ENCODE measurements at places on chromosomes 3 and 15. TPM values are rescaled to one million over a fixed set of nuclear protein-coding genes. Genes with fewer than 3 reads are reported as not detected.

Gene CXCR6
- total RNA-seq: not detected

Gene GP9
- total RNA-seq: not detected

Gene AADACL2
- not detected for total RNA-seq

Gene CHAC1
- total RNA-seq: 30.0 TPM

Gene GRAMD2A
- total RNA-seq: not detected

Gene VPS13C
- 117 TPM for total RNA-seq

Gene DUOX1
- total RNA-seq: under 0.01 TPM

- no peak for DNase-seq
Measured at GRCh38 chr3:74036568-74036967, 411.8 kb upstream of the PDZRN3 start.

GRCh38 chr3:58586776-58587192 lies 9.6 kb upstream of the FAM107A start:
- no peak for DNase-seq

DNA sequence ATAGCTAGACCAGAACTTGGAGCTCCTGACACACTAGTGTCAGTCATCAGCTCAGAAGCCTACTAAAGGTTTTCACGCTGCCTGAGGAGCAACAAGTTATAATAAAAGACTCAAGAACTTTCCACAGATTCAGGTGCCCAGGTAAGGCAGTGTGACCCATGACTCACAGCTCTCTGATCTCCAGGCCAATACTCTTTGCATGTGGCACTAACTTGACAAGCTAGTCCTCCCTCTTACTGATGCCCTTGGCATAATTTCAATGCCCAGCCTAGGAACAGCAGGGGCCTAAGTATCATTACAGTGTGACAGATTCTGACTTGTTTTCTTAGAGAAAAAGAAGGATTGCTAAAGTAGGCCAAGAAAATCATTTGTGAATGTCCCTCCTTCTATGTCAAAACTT lies 38.4 kb downstream of the MEIS2 start:
- DNase-seq: no peak

DNA sequence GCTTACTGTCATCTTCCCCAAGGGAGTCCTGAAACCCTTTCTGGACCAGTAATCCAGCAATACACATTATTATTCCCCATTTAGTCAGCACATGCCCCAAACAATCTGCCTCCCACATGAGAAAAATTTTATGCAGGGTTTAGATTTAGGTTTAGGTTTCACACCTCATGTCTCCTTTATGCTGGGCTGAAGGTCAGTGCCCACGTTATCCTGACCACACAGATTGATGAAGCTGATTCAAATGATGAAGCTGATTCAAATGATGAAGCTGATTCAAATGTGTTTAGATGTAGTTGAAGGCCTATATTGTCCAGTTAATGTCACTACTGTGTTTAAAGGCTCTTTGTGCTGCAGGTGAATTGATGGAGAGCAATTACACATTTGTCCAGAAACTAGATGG lies 18.1 kb upstream of the ZBED2 start:
- no peak for DNase-seq

DNA sequence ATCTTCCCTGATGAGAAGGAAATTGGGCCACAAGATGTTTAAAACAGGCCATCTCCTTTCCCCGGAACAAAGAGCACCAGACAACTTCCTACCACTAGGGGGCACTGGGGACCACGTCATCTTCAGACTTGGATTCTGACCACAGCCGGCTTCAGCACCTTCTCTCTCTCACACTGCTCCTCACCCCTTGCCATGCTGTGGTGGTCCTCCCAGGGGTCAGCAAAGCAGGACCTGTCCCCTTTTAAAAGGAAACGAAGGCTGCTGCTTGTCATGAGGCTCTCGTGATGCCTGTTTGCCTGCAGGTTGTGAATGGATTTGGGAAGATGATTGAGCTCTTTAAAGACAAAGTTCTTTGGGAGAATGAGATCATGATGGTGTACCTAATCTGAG lies 16.2 kb downstream of the RFT1 start:
- DNase-seq: peak; percentile 91

DNA sequence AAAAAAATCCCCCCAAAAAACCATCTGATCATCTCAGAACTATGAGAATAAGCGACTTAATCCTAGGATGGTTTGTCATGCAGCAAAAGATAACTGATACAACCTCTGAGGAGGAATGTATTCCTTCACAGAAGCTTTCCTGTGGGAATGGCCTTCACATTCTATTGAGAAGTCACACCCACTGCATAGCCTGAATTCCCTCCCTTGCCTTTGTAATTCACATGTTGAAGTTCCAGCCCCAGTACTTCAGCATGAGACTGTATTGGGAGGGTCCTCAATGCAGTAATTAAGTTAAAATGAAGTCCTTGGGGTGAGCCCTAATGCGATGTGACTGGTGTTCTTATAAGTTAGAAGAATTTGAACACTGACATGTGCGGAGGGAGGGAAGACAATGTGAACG lies 395.2 kb downstream of the TUSC7 start:
- peak; percentile 6 for DNase-seq

GRCh38 chr15:77538027-77538451 lies 94.7 kb downstream of the LINGO1 start:
- no peak for DNase-seq

GRCh38 chr3:197855571-197855970 lies 64.5 kb downstream of the LRCH3 start:
- DNase-seq: no peak

DNA sequence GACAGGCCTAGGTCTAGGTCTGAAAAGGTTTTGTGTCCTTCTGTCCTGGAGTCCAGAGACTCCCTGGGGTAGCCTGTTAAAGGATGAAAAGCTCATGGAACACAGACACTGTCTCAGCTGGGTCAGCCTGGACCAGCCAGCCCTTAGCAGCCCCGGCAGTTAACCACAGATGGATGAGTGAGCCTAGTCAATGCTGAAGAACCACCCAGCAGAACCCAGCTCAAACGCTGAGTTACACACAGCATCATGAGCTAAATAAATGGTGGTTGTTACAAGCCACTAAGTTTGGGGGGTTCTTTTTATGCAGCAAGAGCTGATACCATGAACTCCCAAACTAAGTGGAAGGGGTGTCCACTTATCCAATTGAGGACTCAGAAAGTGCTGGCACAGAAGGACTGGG lies 472.8 kb upstream of the PROK2 start:
- no peak for DNase-seq

GRCh38 chr3:170089862-170090600 lies 52.2 kb downstream of the GPR160 start:
- DNase-seq: no peak

- DNase-seq: no peak
Measured at GRCh38 chr15:70385711-70386110, 288.0 kb upstream of the TLE3 start.

DNA sequence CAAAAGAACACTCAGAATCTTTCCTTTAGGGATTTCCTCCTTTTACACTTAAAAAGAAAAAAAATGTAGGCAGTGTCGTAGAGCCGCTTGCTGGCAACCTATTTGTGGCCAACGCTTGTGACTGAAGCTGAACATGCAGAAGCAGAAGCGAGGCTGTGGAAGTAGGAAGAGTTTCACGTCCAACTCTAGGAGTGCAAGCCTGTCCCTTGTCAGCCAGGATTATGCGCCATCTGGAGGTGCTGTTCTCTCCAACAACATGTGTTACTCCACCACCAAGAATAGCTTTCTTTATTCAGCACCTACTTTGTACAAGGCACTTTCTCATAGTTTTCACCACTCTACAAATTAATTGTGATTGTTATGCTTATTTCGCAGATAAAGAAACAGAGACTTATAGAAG lies 223.2 kb upstream of the LMCD1 start:
- DNase-seq: no peak

- no peak for DNase-seq
Measured at GRCh38 chr15:85582131-85583079, 202.0 kb downstream of the AKAP13 start.

- no peak for DNase-seq
Measured at GRCh38 chr3:187849016-187849654, 103.9 kb upstream of the BCL6 start.

GRCh38 chr3:194877291-194878119 lies 191.8 kb downstream of the FAM43A start:
- peak; percentile 53 for DNase-seq

- DNase-seq: no peak
Measured at GRCh38 chr15:94743668-94744067, 512.3 kb downstream of the MCTP2 start.

DNA sequence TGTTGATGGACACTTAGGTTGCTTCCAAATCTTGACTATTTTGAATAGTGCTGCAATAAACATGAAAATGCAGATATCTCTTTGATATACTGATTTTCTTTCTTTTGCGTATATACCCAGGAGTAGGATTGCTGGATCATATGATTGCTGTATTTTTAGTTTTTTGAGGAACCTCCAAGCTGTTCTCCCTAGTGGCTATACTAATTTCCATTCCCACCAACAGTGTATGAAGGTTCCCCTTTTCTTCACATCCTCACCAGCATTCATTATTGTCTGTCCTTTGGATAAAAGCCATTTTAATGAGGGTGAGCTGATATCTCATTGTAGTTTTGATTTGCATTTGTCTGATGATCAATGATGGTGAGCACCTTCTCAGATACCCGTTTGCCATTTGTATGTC lies 12.5 kb downstream of the PATL2 start:
- DNase-seq: no peak

DNA sequence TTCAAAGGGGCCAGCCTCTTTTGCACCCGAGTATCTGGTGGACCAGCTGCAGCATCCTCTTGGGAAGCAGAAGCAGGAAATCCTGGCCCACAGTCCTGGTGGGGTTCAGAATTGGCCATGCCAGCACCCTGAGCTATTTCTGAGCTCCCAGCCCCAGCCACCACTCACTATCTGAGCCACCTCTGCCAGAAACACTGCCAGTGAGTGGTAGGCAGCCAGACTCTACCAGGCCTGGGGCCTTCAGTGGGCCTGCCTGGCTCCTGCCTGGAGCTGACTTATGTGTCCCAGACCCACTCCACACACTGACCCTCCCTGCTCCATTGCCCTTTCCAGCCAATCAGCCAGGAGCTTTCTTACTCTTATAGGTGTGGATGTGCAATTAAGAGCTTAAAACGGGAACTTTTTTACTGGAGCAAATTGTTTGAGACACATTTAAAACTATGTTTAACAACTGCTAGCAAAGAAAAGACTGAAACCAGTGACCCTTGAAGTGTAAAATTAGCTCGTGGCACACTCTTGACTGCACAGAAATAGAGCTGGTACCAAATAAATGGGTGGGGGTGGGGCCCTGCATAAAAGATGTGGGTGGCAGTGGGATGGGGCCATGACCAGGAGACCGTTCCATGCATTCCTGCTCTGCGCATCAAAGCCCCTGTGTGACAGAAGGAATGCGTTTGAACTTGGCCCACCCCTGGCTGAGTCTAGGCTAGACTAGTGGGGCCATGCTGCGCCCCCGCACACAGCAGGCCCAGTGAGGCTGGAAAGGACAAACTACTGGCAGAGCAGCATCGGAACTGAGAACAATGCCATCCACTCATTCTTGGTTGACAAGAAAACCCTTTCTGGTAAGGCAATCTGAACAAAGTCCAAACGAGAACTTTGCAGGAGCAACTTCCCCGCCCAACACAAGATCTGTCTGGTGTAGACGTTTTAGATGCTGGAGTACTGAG lies 48.0 kb downstream of the CTNNB1 start:
- DNase-seq: no peak

DNA sequence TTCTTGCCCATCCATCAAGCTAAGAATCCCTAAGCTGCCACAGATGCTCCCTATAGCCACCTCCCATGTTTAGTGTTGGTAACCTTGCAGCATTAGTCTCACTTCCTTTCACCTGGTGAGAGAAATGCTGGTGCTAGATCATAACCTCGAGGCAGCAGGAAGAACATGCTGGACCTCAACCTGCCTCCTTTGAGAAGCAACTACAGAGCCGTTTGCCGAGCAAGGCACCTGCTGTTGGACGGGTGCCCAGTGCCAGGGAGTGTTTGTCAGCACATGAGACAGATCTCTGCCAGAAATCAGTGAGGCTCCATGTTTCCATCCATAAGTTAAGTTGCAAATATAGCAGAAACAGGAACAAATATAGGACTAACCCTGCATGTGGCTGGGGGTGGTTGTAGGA lies 955.7 kb downstream of the TUSC7 start:
- DNase-seq: no peak

DNA sequence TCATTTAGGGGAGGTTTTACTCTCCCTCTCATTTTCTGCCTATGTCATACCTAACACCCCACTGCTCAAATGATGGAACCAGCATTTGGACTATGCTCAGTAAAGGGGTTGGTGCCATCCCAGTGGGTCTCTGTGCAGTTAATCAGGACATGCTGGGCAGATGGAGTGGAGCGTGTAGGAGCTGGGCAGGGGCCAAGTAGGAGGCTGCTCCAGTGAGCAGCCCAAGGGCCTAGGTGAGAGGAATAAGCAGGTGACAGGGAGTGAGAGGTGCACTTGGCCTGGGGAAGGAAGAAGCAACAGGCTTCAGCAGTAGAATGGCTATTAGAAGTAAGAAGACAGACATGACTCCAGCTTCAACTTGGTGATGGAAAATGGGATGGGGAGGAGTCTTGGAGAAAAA lies 72.2 kb downstream of the EPHB1 start:
- no peak for DNase-seq

GRCh38 chr3:184338511-184338945 lies 1.1 kb downstream of the FAM131A start:
- DNase-seq: peak; percentile 96

DNA sequence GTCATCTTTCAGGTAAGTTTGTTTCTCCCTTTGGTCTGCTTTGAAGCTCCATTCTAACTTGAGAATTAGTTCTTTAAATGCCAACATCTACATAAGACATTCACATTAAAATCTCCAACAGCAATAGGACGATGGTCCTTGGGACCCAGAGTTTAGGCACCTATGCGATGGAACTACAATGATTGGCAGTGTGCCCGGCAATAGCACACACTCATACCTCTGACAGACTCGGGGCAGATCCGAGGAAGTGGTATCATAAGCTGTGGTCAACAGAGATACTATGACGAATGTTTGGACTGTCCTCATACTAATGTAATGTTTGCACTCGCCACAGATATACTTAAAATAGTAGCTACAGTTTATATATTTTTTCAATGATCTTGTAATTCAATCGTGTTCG lies 34.2 kb upstream of the NR2F2 start:
- peak; percentile 70 for DNase-seq

DNA sequence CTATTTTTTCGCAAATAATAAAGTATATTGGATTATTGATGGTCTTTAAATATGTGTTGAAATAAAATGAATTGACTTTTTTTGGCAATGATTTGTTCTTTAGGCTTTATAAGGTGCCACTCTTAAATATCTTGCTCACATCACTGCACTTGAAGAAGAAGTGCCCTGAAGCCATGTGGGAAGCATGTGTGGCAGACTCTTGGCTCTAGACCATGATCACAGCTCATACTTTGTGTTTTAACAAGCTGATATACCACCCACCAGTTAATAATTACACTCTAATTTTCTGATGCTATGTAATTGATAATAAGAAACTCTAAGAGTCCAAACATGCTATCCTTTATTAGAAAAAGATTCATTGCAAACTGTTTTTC lies 52.1 kb upstream of the TGFBR2 start:
- DNase-seq: peak; percentile 46

DNA sequence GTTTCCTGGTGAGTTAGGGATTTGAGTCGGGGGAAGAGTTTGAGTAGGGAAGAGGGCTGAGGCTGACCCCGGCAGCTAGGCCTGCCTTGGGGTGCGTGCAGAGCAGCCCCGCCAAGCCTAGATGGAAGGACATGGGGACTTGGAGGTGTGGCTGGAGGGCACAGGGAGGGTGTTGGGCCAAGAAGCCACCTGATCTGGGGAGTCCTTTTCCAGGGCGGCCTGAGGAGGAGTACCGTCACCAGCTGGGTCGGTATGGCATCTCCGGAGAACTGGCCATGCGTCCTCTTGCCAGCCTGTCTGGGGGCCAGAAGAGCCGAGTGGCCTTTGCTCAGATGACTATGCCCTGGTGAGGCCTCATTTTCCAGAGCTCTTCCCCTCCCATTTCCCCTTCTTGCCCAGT lies 6.9 kb downstream of the ABCF3 start:
- peak; percentile 44 for DNase-seq

- no peak for DNase-seq
Measured at GRCh38 chr15:70704731-70705130, 58.6 kb downstream of the UACA start.
